ENCODE measurements at places on chromosomes 7 and 10.

DNA sequence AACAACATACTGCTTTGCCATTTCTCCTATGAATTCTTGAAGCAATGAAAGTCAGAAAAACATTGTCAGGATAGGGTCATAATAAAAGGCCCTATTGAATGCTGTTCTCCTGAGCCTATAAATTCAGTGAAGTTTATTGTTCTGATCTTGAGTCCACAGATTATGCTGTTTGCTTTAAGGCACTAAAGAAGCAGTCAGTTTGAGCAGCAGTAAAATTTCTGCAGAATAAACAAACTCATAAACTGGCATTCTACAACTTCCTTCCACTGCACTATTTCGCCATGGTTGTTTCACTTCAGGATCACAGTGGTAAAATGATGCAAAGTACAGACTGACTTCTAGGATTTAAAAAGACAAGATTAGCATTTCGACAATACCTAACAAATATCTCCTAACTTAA, 503.2 kb downstream of the SH2D4B start:
- no peak for DNase-seq

- no peak for DNase-seq
These were observed 63.9 kb downstream of the TMEM209 start for GRCh38 chr7:130141161-130141883.

DNA sequence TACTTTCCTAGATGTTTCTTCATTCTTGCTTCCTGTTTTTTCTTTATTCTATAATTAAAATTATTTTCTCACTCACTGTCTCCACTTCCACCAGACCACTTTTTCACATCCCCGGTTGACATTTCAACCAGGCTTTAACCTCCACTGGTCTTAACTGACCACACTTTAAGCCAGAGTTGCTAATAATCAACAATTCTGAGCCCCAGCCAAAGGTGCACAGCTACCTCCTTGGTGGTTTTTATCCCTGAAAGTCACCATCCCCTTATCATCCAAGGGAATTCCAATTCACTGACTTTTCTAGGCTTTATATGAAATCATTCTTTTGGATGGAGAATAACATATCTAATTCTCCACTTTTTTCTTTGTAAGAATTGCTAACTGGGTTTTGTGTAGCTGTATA, 138.9 kb downstream of the FRMD4A start:
- no peak for DNase-seq

GRCh38 chr7:74058486-74058885, 25.1 kb upstream of the LIMK1 start:
- DNase-seq, result no peak

DNA sequence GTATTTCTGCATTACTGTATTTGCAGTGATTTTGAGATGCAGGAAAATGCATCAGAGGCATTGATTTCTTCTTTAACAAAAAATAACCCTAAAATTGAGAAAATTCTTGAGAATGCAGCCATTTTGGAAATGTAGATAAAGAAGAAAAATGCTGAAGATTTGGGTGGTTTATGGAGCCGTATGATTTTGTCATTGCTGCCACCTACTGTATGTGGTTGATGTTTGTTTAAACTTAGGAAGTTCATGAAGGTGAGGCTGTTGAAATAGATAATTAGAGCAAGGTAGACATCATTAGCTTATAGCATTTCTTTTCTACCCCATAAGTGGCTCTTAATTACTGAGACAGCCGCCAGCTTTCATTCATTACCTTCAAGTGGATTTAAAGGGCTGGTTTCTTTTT, 92.1 kb upstream of the SAMD8 start:
- no peak for DNase-seq

- DNase-seq, result no peak
These were observed 189.6 kb downstream of the DNAJC1 start for GRCh38 chr10:21813946-21814345.

GRCh38 chr7:94296881-94297280, 97.8 kb upstream of the COL1A2 start:
- no peak for DNase-seq

DNA sequence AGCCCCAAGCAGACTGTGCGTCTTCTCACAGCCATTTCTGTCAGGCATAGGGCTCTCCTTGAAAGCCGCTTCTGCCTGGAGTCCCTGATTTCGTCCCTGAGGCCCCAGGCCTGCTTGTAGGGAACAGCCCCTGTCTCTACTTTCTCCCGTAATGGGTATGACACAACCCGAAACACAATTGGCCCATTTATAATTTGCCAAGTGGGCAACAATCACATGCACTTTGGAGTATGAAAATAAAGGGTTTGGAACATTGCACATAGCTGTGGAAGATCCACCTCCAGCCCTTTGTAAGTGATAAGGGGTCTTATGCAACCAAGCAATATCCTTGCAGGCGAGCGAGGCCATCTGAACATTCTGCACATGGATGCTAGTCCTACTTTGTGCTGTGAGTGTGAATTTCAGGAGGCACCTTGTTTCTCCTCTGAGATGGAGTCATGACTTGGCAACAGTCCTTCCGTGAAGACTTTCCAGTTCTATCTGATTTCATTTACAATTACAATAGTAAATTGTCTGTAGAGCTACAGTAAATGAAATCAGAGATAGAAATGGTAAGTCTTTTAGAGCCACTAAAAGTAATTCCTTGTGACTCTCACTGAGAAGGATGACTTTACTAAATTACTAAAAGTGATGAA, 141.5 kb downstream of the CUBN start:
- DNase-seq, result no peak

DNA sequence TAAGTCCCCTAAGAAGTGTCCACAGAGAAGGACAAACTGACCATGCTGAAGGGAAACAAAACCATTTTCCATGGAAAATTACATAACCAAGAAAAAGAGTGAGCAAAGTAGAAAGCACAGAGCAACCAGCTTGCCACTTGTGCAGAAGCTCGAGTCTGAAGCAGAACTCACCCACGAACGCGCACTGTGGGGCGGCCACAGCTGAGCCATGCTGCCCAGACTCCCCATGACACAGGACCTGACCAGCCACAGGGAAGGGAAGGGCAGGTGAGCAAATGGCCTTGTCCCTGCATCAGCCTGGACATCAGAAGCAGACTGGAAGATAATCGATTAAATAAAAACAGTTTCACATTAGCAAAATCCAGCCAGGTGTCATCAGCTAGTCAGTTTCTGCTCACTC, 95.7 kb downstream of the TCERG1L start:
- DNase-seq, result no peak

- no peak for DNase-seq
These were observed 18.6 kb downstream of the NUDCD3 start for GRCh38 chr7:44471850-44472249.

DNA sequence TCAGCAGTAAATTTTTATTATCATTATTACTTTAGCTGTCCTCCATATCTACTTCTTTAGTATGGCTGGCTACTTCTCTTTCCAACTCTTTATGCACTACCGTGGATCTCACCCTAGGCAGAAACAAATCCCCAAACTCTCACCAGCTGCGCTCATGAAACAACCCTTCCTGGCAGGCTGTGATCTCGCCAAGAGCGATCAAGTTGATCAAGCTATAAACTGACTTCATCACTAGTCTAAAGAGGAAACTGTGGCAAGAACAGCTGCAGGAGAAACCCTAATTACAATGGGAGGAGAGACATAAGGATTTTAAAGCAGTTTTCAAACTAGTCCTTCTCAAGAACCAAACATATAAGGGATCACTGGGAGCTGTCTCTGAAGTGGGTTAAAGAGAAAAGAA, 160.5 kb upstream of the PRSS58 start:
- no peak for DNase-seq

GRCh38 chr10:62744136-62744535, 60.4 kb upstream of the ADO start:
- no peak for DNase-seq

GRCh38 chr7:31775556-31775955, 88.5 kb downstream of the PPP1R17 start:
- no peak for DNase-seq

GRCh38 chr7:139650429-139651100, 127.1 kb downstream of the CLEC2L start:
- no peak for DNase-seq

- DNase-seq, result no peak
These were observed 172.0 kb downstream of the MAGI2 start for GRCh38 chr7:79281426-79281825.

DNA sequence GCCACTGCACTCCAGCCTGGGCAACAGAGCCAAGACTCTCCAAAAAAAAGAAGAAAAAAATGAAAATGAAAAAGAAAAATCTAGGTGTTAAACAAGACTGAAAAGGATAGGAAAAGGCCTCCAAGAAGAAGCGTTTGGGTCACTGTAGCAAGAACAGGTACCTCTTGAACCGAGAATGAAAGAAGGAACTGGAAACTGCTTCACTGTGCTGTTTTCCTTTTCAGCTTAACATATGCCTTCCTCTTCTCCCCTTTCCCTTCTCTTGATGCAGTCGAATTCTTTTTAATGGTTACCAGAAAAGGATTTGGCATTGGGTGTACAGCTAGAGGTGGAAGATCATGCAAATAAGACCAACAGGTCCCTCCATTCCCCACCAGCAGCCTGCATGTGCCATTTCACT, 28.1 kb downstream of the LRRC4 start:
- no peak for DNase-seq

DNA sequence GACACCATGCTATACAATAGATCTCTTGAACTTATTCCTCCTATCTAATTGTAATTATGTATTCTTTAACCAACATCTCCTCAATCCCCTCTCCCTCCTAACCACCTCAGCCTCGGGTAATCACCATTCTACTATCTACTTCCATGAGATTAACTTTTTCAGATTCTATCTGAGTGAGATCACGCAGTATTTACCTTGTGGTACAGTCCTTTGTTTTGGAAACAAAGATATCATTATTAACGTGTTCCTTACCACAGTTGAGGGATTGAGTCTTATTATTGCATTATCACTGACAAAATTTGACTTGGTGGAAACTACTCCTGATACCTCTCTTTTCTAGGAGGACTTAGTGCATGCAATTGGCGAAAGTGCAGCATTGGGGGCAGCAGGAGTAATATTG, 26.0 kb upstream of the HYAL4 start:
- DNase-seq, result no peak

GRCh38 chr7:125926621-125927020, 997.0 kb upstream of the POT1 start:
- DNase-seq, result no peak

DNA sequence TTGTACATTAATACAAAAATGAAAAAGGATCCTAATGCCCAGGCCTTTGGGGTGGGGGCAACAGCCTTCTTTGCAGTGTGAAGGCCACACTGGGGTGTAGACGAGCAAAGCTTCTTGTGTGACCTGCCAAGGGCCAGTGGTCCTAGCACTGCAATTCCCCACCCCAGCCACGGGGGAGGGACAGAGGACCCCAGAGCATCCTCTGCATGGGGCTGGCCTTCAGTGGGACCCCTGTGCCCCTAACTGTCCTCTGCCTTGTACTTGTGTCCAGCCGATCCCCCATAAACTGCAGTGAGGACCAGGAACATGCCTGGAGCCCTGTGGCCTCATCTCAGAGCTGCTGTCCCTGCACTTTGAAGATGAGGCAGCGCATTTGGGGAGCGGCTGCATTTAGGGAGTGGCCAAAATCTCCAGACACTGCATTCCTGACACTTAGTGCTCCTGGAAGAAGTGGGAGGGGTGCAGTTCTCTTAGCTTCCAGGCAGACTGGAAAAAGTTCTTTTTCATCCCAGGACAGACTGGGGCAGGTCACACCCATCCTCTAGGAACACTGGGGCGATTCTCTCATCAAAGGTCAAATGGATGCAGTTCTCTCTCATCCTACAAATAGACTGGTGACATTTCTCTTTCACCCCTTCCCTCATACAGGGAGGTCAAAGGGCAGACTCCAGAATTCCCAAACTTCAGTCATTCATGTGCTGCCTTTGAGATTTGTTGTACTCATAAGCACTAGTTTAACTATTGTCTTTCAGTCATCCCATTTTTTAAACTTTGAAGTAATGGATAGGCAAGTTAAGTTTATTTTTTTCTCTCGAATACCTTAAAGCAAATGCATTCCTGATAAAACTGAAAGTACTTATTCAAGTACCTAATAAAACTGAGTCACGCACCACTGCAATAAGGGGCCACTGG, 922 bp upstream of the MYO1G start:
- no peak for DNase-seq

- DNase-seq, result no peak
These were observed 61.1 kb downstream of the GNAT3 start for GRCh38 chr7:80450621-80451308.

GRCh38 chr10:15815242-15815885, 44.9 kb downstream of the MINDY3 start:
- no peak for DNase-seq

DNA sequence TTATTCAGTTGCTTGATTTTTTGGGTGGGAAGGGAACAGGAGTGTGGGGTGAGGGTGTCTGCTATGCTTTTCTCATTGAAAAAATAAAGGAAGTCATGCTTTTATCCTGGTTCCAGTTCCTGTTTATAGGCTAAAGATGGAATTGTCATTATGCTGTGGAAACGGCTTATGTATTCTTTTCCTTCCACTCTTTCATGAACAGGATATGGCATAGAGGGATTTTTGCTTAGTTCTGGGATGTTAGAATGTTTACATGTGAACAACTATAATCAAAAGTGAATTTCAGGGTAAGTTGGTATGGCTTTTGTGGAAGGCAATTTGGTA, 35.9 kb upstream of the PTPN12 start:
- no peak for DNase-seq

- DNase-seq, result no peak
These were observed 28.0 kb upstream of the MCU start for GRCh38 chr10:72663971-72664370.

DNA sequence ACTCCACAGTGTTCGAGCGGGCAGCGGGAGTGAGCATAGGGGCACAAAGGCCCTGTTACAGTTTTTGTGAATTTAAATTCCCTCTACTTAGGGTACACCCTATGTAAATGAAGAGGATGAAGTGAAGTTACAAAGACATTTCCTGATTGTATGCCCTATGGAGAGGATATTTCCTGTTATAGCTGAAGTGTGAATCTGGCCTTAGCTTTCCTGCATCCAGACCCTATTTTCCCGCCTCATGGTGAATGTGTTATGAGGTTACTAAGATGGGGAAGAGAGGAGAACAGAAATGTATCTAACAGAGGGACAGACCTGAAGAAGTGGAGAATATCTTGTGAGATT, 37.8 kb upstream of the COMMD3 start:
- no peak for DNase-seq

DNA sequence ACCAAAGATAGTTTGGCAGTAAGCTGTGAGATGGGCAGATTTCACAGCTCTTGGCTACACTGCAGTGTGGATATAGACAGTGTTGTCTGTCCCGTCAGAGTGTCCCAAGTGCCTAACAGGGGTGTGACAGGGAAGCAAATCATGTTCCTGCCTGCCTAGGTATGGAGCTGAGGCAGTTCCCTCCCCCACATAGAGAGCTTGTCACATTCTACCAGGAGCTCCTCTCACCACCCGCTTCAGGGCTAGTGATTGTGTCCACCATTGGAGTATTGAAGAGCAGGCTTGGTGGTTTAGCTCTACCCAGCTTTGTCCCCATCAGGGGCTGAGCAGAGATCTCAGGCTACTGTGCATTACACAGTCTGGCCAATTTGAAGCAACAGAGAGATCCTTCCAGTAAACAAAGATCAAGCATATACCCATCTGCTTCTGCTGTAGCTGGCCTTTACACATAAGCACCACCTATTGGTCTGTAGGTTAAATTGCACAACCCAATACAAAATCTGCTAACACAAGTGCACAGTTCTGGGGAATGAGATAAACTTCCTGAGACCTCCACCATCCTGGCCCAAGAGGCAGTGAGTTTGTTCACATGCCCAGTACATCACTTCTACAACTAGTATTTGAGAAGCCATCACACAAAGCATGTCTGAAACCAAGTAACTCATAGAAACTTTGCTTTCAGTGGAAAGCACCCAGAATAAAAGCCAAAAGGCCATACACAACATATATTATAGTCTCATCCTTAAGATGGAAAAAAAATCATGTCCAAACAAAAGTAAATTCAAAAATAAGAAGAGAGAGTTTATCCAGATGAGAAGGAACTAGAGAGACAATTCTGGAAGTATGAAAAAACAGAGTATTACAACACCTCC, 67.3 kb downstream of the GLCCI1 start:
- DNase-seq, result no peak

Data from stimulated activated CD8-positive, alpha-beta memory T cell treated with anti-CD3 and anti-CD28 coated beads, Interleukin-15, amount 100 ng/mL, for 24 hours (primary cell).